Pulmonary artery endothelial cell (primary cell): ENCODE measurements at places on chromosomes 5 and 9. TPM values are rescaled to one million over a fixed set of nuclear protein-coding genes. Genes with fewer than 3 reads are reported as not detected.
A peak's percentile ranks its signal among the peaks of the same experiment; 100 is the strongest.

DNA sequence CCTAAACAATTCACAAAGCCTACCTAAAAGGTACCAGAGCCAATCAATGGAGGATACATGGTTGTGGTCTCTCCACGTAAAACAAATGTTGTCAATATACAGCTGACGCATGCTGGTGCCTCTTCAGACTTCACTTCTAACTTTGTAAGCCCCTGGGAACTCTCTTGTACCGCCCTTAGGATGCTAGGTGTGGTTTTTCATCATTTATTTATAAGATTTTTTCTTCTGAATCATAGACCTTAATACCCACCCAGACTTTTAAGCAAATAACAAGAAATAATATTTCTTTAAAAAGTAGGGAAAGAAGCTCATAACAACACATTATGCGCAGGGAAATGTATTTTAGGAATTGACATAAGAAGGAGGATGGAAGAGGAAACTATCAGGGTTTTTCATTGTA is 33.0 kb downstream of the SSBP2 start:
- DNase-seq, result no peak

GRCh38 chr9:98736226-98736625 is 27.5 kb upstream of the GABBR2 start:
- DNase-seq, result no peak

GRCh38 chr9:123062351-123063176 is 29.1 kb downstream of the GPR21 start:
- DNase-seq, result no peak

DNA sequence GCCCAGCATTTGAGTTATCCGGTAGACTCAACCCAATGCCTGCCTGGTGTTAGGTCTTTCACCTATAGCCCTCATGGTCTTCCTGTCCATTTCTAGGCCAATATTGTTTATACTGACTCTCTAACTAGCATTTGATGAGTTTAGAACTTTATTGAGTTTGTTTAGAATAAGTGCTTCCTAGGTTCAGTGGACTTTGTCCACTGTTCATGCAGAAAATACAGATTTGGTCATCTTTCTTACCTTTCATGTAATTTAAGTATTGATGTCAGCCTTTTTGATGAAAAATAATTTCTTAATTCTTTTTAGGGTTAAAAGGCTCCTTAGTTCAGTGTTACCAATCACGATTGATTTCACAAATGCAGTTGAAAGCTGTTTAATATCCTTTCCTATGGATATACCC is 22.0 kb downstream of the CYSTM1 start:
- DNase-seq, result no peak

DNA sequence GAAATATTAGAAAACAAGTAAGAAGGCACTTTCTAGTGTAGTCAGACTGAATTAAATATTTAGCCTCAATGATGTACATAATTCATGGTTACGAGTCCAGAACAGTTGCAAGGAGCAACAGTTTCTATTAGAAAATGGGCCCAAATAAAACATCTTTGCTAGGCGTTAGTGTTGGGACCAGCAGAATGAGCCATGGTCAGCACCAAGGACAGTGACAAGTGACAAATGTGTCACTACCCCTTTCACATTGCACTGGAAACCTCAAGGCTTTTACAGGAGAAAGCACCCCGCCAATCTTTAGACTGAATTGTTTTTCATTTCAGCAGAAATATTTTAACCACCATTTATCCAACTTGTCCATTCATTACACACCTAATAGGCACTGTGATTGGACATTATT is 301.3 kb upstream of the ADCY2 start:
- DNase-seq, result no peak

DNA sequence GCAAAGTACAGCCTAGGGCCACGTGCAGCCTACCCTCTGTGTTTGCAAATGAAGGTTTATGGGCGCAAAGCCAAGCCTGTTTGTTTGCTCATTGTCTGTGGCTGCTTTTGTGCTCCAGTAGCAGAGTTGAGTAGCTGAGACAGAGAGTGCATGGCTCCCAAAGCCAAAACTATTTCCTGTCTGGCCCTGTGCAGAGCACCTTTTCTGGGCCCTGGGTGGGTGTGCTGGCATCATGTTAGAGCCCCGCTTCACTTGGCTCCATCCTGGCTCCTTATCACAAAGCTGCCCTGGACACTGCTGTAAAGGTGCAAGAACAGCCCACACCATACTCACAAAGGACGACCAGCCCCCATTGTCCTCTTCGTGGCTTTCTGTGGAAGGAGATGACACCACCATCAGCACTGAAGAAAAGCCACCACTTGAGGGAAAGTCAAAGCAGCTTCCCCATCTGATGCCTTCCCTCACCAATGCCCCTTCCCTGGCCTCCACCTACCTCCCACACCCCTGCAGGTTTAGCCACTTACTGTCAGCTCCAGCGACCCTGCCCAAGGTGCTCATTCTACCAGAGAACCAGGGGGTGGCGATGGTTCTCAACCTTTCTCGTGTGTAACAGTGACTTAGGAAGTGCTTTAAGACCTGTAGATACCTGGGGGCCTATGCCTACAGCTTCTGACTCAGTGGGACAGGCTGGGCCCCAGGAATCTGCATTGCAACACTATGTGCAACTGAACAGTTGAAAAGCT is 23.4 kb downstream of the LCP2 start:
- DNase-seq, result no peak

DNA sequence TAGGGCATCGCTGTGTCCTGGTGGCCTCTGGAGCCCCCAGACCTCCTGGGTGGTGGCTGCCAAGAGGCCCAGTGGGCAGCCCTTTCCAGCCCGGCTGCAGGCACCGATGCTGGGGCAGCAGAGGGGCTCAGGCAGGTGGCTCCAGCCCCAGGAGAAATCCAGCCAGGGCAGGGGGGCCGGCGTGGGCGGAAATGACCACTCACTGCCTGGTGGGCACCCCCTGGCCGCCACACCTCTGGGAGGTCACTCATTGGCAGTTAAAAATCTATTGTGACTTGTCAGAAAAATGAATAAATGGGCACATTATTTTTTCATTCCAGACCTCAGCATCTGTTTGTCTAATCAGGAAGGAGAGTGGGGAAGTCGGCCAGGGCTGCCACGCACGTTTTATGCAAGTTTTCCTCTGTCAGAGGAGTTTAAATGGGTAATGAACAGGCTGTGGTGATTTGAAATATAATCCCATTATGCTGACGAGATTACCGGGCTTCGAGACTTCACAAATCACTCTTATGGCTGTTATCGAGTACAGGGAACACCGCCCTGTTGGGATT is 171.9 kb downstream of the GAPVD1 start:
- no peak for DNase-seq

GRCh38 chr9:91029650-91030361 is 228.2 kb downstream of the SYK start:
- DNase-seq, result no peak

DNA sequence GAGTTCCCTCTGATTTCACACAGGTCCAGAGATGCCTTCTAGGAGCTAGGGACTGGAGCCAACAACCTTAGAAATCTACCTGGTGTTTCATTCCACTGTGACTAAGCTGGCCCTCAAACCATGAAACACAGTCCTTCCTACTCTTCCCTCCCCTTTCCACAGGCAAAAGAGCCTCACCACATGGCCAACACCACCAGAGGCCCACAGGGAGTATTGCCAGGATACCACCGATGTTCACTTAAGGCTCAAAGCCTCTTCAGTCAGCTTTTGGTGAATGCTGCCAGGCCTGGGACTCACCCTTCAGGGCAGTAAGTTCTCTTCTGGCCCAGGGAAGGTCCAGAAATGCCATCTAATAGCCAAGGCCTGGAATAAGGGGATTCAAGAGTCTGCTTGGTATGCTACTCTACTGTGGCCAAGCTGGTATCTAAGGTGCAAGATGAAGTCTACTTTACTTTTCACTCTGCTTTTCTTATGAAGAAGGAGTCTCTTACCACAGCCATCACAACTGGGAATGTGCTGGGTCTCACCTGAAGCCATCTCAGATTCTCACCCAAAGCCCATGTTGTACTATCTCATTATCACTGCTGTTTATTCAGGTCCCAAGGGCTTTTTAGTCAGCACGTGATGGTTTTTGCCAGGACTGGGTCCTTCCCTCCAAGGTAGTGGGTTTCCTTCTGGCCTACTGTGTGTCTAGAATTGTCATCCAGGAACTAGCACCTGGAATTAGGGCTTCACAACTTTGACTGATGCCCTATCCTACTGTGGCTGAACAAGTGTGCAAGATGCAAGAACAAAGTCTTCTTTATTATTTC is 1018.4 kb downstream of the TAF11L14 start:
- DNase-seq, result no peak

- no peak for DNase-seq
Measured at GRCh38 chr5:168843277-168844015, 264.3 kb upstream of the PANK3 start.

GRCh38 chr5:178774866-178775539 is 44.5 kb upstream of the ZNF354A start:
- DNase-seq, result no peak

DNA sequence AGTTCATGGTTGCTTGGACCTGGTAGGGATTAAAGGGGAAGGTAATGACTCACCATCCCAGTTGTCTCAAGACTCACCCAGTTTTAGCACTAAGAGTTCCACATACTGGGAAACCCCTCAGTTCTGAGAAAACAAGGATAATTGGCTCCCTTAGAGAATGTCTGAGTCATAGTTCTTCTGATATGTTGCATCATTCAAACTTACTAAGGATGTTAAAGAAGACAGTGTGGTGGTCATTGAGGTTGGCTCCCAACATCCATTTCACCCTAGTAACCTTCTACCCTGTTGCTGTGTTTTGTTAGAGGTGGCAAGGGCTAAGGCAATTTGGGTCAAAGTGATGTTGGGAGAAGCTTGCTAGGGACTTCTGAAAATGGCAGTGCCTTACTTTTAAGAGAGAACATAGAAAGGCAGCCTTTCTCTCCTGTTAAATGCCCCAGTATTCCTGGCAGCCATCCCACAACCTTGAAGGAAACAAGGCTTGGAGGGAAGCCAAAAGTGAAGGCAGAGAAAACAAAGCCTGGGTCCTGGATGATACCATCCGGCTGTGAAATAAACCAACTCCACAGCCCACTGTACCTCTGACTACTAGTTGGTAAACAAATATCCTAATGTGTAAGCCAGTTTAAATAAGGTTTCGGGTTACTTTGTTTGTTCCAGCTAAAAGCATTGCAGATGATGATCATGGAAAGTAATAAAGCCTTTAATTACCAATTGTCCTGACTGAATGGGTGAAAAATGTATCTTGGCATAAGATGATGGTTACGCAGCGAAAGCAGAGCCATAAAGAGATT is 80.4 kb upstream of the ADAMTSL1 start:
- DNase-seq, result peak; percentile 93

- DNase-seq, result peak; percentile 82
Measured at GRCh38 chr9:734831-735511, 106.5 kb upstream of the DMRT1 start.

DNA sequence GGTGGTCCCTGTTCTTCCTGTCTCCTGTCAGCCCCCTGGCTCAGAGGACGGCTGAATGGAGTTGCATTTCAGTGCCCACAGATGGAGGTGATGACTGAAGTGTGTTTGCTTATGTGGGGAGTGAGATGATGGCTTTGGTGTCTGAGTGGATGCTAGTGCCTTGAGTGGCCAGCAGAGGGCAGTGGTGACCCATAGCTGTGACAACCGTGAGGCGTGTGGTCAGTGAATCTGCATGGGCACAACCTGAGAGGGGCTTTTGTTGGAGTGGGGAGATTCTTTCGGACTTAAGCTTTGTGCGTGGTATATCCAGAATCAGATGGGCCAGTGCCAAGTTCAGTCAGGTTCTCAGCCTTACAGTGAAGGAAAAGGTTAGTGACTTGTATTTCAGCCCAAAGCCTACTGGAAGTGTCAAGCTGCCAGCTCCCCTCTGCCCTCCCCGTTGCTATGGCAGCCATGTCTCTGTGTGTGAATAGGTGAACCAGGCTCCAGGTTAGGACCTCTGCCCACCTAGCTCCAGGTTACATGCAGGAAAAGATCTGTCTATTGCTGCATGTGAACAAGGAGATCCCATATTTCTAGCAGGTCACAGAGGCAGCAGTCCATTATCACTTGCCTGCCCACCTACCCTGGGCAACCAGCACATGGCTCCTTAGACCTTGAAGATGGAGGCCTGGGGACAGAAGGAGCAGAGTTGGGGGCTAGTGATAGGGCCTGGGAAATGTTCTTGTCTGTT is 14.7 kb upstream of the CXXC5 start:
- DNase-seq, result no peak

- DNase-seq, result no peak
Measured at GRCh38 chr5:151002681-151003502, 17.5 kb upstream of the GPX3 start.

DNA sequence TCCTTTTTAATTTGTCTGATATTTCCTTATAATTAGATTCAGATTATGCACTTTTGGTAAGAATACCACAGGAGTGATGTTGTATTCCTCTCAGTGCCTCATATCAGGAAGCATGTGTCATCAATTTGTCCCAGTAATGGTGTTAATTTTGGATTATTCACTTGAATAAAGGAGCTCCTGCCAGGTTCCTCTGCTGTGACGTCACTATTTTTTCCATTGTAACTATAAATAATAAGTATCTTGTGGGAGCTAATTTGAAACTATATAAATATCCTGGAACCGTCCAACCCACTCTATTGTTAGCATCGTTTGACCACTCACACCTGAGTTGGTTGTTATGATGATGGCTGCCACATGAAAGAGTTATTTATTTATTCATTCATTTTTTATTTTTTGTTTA is 107.9 kb downstream of the INVS start:
- peak; percentile 47 for DNase-seq

DNA sequence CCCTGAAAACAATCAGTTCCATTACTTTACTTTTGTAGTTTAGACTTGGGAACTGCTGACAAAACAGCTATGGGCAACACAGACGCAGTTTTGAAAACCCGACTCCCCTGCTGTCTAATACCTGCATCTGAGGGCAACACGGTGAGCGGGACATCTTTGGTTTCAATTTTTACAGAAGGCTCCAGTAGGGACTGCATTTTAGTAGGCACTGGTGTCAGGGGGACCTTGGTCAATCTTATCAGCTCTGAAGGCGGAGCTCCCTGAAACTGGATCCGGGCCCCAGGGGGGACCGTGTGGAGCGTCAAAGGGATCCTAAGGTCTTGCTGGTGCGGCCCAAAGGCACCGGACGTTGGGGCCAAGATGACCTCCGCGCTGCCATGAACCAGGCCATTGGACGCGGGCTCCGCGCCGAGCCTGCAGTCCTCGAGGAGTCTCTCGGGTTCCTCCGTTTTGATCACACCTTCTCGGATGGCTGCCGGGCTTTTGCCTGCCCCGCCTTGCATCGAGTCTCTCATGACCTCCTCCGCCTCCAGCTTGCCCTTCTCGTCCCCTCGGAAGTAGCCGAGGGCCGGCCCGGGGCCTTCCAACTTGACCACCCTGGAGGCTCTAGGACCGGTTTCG is 1.1 kb downstream of the SOX30 start:
- no peak for DNase-seq

- DNase-seq, result no peak
Measured at GRCh38 chr5:169707686-169708085, 70.6 kb downstream of the DOCK2 start.

- no peak for DNase-seq
Measured at GRCh38 chr9:114854736-114855355, 49.0 kb upstream of the TNFSF15 start.

Gene VCAN
- 1.4 and 2.0 TPM in 2 replicates for total RNA-seq

Gene SLC6A18
- total RNA-seq, result not detected in 2 replicates

Gene PCA3
- 0.79 and 1.2 TPM in 2 replicates for total RNA-seq

Gene BARX1
- total RNA-seq, result not detected in 2 replicates

Gene GARIN3
- not detected in 2 replicates for total RNA-seq

Gene SNX30
- 7.2 and 7.6 TPM in 2 replicates for total RNA-seq

Gene GRM6
- total RNA-seq, result not detected in 2 replicates

Gene ETF1
- 140 and 162 TPM in 2 replicates for total RNA-seq

Gene TBC1D2
- total RNA-seq, result 5.0 and 5.7 TPM in 2 replicates

Gene HMMR
- 17.9 and 59.8 TPM in 2 replicates for total RNA-seq

Gene OTULINL
- 0.07 and 0.14 TPM in 2 replicates for total RNA-seq
